ENCODE measurements at places on chromosomes 11 and 22.

GRCh38 chr11:6596239-6596877 is 7.1 kb downstream of the RRP8 start:
- no peak for DNase-seq

- DNase-seq: no peak
Measured at GRCh38 chr11:63847363-63847762, 8.5 kb downstream of the MARK2 start.

DNA sequence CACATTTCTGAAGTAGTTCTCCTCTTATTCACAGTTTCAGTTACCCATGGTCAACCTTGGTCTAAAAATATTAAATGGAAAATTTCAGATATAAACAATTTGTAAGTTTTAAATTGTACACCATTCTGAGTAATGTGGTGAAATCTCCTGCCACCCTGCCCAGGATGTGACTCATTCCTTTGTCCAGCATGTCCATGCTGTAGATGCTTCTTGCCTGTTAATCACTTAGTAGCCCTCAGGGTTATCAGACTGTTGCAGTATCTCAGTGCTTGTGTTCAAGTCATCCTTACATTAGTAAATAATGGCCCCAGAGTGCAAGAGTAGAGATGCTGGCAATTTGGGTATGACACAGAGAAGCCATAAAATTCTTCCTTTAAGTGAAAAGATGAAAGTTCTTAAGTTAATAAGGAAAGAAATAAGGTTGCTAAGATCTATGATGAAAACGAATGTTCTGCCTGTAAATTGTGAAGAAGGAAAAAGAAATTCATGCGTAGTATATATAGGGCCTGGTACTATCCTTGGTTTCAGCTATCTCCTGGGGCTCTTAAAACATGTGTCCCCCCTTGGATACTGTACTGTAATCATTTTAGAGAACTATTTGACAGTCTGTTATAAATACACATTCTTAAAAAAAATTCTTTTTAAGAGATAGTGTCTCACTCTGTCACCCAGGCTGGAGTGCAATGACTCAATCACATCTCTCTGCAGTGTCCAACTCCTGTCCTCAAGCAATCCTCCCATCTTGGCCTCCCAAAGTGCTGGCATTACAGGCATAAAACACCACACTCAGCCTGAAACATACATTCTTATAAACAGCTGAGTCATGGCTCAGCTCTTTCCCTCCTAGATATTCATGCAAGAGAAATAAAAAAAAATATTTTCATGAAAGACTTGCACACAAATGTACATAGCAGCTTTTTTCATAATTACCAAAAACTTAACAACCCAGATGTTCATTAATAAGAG is 31.3 kb downstream of the MTNR1B start:
- no peak for DNase-seq

DNA sequence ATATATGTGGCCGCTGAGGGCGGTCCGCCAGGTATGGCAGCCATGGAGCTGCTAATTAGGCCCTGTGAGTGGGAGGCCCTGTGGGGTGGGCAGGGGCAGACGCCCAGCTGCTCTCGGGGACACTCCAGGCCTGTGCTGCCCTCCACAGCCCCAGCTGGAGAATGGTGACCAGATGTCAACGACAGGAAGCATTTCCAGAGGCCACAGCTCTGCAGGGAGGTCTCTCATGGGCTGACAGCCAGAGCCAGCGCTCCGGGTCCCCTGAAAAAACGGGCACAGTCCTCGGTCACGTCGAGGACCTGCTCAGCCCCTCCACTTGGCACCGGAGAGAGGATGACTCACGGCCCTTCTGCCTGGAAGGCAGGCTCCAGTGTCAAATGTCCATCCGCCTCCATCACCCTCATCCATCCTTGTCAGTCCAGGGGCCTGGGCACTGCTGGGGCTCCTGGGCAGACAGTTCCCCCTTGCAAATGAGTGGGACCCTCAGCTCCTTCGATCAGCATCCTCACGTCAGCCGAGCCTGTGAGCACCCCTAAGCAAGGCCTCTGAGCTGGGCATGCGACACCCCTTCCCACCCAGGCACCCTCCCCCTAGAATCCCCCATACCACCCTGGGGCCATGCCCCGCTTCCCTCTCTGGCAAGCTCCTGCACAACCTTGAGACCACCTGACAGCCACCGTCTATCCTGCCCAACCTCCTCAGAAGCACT is 1.9 kb downstream of the BID start:
- DNase-seq: no peak

DNA sequence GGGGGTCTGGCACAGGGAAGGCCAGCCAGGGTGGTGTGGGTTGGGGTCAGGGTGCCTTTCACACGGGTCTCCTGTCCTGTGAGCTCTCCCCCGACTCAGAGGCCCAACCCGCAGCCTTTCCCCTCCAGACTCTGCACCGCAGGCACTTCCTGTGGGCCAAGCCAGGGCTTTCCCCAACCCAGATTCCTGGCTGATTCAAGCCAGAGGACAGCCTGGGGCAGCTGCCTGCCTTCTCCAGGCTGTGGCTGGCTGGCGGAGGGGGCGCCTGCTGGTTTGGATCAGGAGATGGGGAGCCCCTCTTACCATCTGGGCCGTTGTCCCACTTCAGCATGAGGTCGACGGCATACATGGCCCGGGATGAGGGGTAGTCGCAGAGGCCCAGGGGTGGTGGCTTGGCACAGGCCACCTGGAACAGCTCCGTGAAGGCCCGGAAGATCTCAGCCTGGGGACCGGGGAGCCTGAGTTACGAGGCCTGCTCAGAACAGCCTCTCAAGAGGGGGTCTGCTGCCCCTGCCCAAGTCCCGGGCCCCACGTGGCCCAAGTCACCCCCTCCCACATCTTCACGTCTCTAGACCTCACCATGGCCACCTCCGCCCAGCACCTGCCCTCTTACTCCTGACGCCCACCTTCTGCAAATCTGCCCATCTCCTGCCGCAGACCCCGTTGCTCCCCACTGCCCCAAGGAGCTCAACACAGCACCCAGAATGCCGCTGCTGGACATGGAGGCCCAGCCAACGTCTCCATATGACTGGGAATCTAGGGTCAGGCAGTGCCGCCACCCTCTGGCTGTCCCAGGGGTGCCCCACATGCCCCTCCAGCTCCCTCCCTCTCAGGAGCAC is 17.3 kb downstream of the TSPO start:
- DNase-seq: no peak

GRCh38 chr11:63970902-63971301 is 3.5 kb upstream of the COX8A start:
- DNase-seq: no peak

DNA sequence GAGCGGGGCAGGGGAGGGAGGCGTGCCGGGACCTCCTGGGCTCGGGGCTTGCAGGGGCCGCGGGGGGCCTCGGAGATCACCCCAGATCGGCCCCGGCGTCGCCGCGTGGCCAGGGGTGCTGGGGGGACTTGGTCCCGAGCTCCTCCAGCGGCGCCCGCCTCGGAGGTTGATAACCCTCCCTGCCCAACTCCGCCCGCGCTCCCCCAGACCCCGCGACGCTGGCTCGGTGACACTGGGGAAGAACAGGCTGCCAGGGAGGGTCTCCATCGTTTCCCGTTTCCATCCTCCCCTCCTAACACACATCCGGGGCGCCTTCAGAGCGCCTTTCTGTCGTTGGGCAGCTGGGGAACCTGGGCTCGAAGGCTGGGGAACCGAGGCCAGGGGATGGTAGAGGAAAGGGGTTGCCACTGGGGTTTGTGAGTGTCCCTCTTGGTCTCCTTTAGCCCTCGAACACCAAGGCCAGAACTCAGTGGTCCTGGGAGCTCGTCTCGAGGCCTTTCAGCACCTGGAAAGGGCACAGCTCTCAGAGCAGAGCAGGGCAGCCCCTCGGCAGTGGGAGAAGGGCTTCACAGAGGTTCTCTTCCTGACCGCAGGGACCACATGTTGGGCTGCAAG is 431 bp downstream of the SLC37A2 start:
- peak; percentile 67 for DNase-seq

DNA sequence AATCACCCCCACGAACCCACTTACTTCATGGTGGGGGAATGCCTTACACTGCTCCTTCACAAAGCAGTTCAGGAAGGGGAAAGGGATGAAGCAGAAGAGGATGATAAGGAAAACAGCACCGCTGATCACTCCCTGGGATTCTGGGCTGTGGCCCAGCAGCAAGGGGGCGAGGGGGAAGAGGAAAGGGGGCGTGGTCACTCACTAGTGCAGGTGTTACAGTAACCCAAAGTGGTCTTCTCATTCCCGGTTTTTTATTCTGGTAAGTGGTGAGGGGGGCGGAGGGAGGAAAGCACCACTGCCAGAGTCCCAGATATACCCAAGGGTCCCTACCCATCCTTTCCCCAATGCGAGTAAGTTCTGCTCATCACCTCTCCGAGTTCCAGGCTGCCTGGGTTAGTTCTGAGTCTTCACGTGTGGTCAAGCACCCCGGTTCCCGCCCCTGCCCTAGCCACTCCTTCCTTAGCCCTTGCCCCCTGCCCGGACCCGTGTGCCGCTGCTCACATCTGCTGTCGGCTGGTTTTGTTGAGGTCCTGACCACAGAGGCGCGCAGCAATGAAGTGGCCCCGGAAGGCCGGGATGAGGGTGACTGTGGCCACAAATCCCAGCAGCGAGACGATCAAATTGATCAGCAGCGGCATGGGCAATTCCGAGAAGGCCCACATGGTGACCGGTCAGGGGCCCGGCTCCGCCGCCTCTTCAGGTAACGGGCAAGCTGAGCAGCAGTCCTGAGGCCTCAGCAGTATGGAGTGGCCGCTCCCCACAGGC is 477 bp downstream of the DPAGT1 start:
- DNase-seq: no peak

GRCh38 chr22:43945632-43946383 is 9.4 kb upstream of the SAMM50 start:
- no peak for DNase-seq

- no peak for DNase-seq
Measured at GRCh38 chr11:108912581-108912980, 247.7 kb downstream of the DDX10 start.

- DNase-seq: no peak
Measured at GRCh38 chr11:70064726-70065317, 13.3 kb upstream of the ANO1 start.

GRCh38 chr11:107676336-107677057 is 35.4 kb downstream of the SLN start:
- no peak for DNase-seq

DNA sequence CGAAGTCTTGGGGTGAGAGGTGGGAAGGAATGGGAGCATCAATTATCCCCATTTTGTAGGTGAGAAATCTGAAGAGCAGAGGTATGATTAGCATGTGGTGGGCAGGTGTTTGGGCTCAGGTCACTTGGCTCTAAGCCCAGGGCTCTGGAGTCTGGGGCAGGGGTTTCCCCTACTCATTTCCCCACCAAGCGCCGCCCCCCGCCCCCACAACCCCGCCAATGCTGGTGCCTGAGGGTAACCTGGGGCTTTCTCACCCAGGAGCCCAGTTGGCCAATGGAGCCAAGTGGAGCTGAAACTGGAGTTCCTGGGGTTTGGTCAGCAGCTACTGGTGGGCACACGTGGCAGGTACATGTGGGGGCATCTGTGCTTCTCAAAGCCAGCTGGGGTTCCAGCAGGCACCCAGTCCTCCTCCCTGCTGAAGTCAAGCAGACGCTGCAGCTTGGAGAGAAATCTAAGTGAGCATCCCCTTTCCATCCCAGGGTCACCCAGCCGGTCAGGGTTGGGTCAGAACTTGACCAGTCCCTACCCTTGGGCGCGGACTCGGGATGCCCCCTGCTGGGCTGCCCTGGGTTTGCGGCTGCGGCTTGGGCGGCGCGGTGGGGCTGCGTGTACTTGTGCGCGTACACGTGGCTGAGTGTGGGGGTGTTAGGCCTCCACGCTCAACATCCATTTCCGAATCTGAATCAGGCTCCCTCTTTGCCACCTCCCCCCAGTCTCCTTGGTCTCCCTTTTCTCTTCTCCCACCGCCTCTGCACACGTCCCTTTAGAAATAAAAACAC is 1.7 kb upstream of the CHRM1 start:
- DNase-seq: no peak

GRCh38 chr11:47351156-47352126 is 1.1 kb downstream of the MYBPC3 start:
- no peak for DNase-seq

GRCh38 chr22:35418088-35418487 is 18.1 kb downstream of the MCM5 start:
- no peak for DNase-seq

- DNase-seq: no peak
Measured at GRCh38 chr11:6300325-6300724, 20.0 kb downstream of the CAVIN3 start.

GRCh38 chr22:37258005-37258752 is 14.1 kb upstream of the RAC2 start:
- no peak for DNase-seq

DNA sequence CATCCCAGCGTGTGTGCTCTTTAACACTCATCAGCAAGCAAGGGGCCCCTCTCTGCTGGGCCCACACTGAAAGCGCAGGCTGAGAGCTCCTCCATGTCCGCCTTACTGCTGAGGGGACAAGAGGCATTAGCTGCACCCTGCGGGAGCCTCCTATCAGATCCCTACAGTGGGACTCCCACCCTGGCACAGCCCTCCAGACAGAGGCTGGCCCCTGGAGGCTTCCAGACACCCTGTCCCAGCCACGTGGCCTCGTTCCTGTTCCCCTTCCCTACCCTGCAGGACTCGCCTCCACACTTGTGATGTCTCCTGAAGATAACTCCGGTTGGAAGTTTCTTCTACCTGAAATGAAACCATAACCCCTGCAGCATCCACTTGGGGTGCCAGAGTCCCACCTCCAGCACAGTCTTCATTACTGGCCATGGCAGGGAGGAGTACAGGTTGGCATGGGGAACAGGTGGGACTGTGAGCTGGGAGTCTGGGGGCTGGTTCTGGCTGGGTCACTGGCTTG is 5.0 kb upstream of the SH3BP1 start:
- no peak for DNase-seq

DNA sequence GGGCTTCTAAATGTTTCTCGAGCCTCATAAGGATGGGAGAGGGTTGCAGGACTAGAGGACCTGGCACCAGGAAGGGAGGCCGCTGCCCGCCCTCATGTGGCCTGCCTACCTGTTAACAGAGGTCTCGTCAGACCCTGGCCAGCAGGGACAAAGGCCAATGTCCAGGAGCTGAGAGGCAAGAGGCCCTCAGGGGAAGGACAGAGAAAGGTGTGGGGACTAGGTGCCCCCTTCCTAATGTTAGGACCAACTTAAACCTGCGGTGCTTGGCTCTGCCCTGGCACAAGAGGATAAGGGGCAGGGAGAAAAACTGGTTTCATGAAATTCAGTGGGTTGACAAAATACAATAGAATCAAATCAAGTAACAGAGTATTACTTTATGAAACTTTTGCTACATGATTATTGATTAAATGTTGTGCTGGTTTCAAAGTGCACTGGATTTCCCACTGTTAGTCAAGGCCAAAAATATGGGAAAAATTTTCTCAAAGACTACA is 20.0 kb upstream of the SYT12 start:
- DNase-seq: no peak

DNA sequence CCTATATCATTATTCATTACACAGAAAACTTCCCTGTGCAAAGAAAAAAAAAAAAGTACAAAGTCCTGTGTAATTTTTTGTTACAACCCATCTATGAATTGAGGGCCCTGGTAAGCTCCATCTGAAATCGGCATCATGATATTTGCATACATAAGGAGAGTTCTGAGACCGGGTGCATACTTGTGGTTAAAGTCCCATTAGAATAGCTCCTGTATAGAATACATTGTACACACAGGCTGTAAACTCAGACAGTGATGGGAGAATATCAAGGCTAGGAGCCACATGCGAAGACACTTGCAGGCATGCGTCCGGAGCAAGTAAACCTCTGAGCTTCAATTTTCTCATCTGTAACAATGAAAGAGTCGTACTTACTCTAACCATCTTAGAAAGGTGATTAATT is 353.2 kb downstream of the ETS1 start:
- DNase-seq: no peak

Measured in mesenteric fat pad (tissue), 1 donor.